ENCODE measurements at places on chromosomes 4 and X. TPM values are rescaled to one million over a fixed set of nuclear protein-coding genes. Genes with fewer than 3 reads are reported as not detected.

The PCDH11X gene
- not detected for total RNA-seq

The MECP2 gene
- 18.1 TPM for total RNA-seq

The AFP gene
- 0.22 TPM for total RNA-seq

The PGRMC2 gene
- 14.0 TPM for total RNA-seq

DNA sequence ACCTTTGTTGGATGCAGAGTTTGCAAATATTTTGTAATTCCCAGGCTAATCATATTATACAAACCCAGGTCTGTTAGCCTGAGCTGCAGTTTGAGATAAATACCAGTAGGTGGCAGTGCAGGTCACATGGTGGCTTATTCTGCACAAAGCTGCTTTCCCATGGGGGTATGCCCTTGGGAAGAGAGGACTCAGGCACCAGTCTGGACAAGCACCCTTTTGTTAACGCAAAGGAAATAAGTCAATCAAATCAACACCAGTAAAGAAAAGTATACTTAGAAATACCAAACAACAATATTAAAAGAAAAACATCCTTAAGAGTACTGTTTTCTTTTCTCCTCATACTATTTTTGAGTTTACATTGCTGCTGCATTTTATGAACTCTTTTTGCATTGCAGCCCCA lies 389.0 kb upstream of the ZFP42 start:
- no peak for DNase-seq

GRCh38 chr4:47824840-47825239 lies 13.0 kb downstream of the CORIN start:
- no peak for DNase-seq

- DNase-seq: no peak
Measured at GRCh38 chr4:98771959-98772632, 113.7 kb upstream of the TSPAN5 start.

DNA sequence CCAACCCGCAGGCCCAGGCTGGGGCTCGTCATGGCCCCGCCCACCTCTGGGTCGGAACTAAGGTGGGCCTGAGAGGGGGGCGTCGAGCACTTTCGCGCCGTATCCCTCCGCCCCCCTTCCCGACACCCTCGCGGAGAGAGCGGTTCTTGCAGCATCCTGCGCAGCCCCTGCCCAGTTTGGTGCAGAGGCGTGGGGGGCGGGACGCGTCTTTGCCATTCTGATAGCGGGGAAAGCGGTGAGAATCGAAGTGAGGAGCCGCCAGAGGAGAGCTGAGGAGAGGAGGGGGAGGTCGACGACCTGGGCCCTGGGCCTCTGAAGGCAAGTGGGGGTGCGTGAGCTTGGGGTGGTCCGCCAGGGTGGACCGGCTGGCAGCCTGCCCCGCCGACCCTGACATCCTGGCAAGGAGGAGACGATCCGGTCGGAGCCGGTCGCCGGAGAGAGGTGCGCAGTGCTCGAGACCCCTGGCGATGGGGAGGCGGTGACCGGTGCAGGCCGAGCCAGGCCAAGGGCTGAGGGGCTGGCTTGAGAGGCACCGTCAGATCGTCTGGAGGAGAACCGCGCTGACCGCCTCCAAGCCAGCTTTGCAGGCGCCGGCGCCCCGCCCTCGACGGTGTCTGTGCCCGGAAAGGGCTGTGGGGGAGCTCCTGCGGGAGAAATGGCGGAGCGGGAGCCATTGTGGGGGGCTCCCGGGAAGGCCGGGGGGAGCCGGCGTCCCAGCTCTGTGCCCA lies 25.5 kb downstream of the GPRASP3 start:
- DNase-seq: no peak

- DNase-seq: no peak
Measured at GRCh38 chr4:184940500-184940899, 77.8 kb upstream of the HELT start.

DNA sequence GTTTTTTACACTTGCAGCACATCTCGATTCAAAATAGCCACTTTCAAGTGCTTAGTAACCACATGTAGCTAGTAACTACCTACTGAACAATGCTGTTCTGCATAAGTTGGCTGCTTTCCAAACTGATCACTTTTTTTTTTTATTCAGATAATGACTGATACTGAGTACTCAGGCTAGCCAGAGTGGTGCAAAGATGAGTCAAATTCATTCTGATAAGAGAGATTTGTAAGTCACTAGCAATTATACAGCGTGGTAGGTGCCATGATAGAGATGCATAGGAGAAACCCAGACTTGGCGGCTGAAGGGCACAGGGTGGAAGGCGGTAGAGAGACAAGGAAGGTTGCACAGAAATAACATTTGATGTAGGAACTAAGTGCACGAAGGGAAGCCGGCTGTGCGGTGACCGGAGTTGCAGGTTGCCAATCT lies 357 bp upstream of the IGBP1 start:
- DNase-seq: no peak

DNA sequence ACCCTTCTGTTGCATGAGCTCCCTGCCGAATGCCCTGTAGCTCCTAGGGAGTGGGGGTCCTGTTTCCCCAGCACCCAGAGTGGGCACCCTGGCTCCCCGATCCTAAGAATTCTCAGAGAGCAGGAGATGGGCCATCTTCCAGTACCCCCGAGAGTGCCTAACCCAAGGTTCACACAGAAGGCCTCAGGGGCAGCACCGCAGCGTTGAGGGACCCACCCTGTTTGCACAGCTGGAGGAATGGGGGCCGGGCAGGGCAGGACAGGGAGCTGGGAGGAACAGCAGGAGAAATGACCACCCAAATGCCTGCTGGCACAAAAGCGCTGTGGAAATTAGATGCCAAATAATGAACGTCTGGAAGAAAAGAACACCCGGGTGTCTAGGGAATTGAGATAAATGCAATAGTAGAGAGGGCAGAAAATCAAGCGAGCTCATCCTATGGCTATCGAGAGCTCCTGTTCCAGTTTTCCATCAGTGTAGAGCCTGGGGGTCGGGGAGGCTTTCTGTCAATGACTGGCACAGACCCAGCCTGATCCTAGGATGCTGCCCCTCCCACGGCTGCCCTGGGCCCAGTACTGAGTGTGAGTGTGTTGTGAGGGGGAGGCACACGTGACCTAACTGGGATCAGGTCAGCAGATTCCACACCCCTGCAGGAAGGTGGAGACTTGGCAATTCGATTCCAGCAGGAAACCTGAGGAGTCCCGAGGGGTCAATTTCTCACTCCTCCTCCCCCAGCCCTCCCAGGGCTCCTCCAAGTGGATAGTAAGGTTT lies 25.7 kb downstream of the SEPTIN6 start:
- DNase-seq: no peak

Measured in epithelial cell of proximal tubule (primary cell).